Femur (tissue), 1 donor: ENCODE measurements at places on chromosomes 1 and 21.

DNA sequence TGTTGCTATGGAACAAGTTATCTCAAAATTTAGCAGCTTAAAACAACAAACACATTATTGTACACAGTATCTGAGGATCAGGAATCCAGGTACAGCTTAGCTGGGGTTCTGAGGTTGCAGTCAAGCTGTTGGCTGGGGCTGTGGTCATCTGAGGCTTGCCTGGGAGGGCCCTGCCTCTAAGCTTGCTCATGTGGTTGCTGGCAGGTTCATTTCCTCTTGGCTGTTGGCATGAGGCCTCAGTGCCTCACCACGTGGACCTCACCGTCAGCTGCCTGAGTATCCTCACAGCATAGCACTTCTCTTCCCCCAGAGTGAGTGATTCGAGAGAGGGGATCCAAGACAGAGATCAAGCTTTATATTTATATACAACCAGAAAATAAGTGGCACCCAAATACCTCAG, 18.6 kb downstream of the NTPCR start:
- DNase-seq, result no peak

DNA sequence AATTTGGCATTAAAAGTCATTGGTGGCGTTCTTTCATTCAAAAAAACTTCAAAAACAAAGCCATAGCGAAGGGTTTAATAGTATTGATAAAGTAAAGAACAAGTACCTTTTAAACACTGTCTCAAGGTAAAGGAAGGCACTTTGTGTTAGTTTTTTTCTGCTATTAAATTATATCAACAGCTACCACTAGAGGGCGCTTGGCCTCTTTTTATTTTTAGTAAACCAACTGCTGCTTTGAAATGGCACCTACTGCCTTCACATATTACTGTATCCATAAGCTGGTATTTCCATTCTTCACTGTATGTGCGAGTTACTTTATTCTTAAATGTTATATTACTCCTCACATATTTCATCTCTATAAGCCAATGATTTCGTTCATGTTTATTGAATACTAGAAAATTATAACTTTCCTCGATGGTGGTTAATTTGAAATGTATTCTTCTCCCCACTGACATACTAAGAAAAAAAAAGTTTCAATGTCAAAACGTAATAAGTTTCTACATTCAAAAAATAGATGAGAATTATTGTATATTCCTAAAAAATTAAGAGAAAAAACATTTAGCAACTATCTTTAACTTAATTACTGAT, 125.7 kb upstream of the CXADR start:
- DNase-seq, result peak; percentile 18

- DNase-seq, result no peak
Observed at GRCh38 chr1:47219590-47220220, 12.3 kb downstream of the TAL1 start.

DNA sequence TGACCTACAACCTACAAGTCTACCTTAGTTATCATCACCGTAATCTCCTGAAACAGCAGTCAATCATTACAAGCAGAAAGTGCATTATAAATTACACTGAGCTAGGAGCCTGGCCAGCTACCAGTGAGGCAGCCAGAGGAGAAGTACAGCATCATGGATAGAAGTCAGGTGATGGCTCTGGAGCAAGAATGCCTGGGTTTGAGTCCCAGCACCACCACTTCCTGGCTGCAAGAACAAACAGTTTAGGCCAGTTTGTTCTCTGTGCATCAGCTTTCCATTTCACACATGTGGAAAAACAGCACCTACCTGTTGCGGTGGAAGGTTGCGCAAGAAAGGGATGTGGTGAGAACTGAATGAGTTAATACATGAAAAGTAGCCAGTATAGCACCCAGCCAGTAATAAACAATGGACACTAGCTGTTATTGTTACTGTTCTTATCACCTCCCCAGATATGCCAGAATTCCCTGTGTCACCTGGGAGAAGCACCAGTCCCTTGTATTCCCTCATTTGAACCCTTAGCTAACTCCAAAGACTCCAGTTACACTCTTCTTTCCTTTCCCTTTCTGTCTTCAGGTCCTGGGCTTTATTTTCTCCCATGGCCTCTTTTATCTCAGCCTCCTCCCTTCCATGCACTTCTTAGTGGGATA, 9.0 kb downstream of the CREG1 start:
- no peak for DNase-seq

DNA sequence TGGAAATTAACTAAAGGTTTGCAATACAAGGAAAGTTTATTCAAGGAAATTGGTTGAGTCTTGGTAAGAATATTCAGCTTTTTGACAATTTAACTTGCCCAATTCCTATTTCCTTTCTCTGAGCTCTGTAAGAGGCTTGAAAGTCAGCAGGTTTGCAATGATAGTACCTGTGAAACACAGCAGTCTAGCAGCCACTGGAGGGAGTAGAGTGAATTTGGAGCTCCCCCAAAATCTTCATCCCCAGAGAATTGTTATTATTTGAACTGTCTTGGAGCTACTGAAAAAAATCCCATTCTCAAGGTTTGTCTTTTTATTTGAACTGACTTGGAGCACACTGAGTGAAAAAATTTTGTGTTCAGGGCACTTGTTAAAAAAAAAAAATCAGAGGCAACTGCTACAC, 654.2 kb upstream of the PKN2 start:
- DNase-seq, result no peak

DNA sequence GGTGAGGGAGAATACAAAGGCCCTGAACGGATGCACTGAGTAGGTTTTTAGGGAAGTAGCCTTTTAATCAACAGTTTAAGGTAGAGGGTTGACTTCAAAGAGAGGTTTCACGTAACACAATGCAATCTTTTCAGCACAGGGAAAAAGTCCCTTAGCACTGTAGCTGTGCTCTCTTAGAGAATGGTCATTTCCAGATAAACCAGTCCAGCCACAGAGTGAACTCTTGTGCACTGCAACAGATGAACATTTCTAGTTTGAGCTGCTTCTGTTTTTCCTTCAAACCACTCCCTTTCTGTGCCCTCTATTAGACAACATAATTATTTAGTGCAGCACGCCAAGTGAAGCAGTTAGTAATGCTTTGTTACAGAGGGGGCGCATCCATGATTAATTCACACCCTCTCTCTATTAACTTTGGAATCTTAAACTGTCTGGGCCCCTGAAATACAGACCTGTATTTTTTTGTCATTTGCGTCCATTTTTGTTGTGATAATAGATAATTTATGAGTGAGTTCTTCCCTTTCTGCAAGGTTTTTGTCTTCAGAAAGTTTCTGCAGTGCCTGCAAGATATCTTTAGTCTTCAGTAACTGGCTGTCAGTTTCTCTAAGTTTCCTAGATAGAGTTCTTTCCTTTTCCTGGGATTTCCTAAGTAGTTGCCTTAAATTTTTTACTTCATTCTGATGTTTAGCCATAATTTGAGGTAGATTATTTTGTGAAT, 22.9 kb downstream of the LCA5L start:
- no peak for DNase-seq

- no peak for DNase-seq
Observed at GRCh38 chr1:104906141-104906540, 1156.4 kb downstream of the AMY1C start.
